ENCODE measurements at places on chromosomes 1 and 21.

DNA sequence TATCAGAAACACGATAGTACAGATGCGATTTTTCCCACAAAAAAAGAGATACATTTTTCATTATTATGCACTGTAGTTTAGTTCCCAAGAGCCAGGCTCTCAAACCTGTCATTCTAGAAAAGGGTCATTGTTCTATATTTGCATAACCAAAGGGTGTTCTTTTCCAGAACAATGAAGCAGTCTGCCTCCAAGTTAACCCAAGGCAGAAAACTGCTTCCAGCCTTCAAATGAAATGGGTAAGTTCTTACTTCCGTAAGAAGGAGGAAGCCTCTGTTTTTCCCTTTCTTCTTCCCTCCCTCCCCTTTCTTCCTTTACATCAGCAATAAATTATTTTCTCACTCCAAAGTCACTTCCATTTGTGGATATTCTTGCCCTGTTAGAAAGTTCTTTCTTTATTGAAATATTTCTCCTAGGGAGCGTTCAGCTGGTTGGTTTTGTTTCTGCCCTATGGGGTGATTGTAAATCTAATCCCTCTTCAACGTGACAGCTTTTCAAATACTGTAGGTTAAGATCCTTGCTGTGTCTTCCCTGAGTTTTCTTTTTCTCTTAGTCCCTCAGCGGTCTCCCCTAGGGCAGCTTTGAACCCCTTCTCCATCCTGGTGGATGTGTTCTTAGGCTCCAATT lies 77.3 kb upstream of the PTGFRN start:
- no peak for DNase-seq

DNA sequence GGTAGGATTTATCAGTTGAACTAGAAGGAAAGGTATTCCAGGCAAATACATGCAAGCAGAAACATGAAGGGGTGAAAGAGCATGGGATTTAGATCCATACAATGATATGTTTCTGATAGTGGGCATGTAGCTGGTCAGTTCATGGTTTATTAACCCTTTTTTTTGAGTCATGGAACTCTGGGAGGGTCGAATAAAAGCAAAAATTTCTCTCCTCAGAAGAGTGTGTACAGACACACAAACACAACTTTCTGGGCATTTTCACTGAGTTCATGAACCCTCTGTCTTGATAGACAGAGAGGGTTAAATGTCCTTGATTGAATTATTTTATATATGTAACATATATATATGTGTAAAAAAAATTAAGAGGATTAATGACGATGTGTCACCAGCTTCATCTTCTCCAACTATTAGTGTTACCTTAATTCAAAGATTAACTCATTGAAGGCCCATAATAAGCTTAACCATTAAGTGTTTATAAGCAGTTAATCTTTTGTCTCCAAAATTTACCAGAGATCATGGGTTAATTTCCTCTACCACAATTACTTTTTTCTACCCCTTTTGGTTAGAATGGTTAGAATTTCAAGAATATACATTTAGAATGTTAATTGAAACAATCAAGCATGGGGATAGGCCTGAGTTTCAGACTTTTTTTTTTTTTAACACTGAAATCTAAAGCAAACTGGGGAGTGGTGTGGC lies 4.6 kb downstream of the JUN start:
- DNase-seq, result no peak

DNA sequence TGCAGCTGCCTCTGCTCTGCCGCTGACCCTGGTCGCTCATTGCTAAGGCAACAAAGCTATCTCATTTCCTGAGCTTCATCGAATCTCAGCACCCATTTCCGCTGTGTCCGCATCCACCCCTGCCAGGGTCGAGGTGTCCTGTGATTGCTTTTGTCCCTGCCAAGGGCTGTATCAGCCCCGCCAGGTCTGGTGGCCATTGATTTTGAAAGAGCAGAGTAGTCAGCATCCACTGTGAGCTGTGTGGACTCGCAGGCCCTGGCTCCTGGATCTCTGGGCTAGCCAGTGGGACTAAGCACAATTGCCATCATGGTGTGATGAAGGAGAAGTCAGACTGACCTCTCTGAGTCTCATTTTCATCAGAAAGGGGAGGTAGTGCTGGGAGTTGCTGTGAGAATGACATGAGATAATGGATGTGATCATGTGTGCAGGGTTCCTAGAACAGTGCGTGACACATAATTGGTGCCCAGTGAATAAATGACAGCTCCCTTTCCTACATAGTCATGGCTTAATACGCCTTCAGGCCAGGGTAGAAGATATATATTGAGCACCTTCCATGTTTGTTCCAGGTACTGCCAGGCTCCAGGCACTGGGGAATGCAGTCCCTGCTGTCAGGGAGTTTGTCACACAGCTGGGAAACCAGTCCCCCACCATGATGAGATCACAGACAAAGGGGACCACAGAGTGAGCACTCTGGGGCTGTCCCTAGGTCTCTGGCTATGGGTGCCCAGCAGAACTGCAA lies 32.1 kb downstream of the NAV1 start:
- no peak for DNase-seq

DNA sequence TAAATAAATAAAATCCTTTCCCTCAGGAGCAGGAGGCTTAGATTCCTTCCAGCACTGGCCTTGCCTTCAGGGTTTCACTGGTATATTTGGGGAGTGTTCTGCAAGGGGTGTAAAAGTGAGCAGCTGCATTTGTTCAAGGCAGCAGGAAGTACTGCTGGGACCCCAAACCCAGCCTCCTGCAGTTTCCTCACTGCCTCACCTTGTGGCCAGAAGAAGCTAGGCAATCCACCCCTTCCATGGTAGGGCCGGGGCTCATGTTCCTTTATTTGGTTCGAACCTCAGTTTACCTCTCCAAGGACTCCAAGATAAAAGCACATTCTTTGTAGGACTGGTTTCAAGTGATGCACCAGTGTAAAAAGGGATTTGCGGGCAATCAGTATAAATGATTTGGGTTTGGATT lies 21.0 kb upstream of the CFAP126 start:
- no peak for DNase-seq

GRCh38 chr1:71053758-71054157 lies 6.1 kb upstream of the PTGER3 start:
- no peak for DNase-seq

GRCh38 chr1:7229696-7230631 lies 444.7 kb downstream of the CAMTA1 start:
- DNase-seq, result peak; percentile 55

GRCh38 chr1:208907790-208908189 lies 663.6 kb upstream of the PLXNA2 start:
- DNase-seq, result no peak

GRCh38 chr1:16208270-16208987 lies 4.0 kb downstream of the ARHGEF19 start:
- no peak for DNase-seq

DNA sequence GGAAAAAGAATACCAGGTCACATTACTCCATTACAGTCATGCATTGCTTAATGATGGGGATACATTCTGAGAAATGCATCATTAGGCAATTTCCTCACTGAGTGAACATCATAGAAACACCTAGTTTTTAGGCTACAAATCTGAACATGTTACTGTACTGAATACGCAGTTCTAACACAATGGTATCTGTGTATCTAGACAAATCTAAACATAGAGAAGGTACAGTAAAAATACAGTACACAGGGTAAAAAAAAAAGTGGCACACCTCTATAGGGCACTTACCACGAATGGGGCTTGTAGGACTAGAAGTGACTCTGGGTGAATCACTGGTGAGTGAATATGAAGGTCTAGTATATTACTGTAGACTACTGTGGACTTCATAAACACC lies 115.7 kb downstream of the AKT3 start:
- DNase-seq, result no peak

DNA sequence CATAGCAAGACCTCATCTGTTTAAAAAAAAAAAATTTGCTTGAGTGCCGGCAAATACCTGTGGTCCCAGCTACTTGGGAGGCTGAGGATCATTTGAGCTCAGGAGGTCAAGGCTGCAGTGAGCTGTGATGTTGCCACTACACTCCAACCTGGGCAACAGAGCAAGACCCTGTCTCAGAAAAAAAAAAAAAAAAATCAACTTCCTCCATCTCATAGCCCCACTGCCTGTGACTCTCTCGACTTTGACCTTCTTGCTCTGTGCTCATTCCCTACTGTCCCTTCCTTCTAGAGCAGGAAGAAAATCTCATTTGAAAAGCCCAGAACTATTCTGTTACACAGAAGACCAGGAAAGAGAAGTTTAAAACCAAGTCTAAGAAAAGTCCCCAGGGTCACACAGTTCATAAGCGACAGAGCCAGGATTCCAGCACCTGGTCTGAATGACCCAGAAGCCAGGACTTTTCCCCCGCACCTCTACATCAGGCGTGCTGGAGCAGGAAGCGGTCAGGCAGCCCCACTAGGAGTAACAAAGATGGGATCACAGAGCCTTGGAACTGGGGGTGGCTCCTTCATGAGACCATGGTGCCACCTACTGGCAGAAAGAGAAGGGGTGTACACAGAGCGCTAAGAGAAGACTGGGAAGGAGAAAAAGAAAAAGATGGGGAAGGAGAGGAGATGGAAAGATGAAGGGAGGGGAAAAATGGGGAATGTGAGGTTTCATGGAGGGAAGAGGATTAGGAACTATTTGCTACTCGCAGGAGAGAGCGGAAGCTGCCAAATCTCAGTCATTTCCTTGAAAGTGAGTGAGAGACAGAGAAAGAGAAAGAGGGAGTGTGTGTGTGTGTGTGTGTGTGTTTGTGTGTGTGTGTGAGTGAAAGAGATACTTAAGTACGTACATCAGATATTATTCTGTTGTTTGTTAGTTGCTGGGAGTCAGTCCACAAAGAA lies 3.1 kb upstream of the P3R3URF start:
- peak; percentile 88 for DNase-seq

- no peak for DNase-seq
Observed at GRCh38 chr21:29943885-29944284, 4.1 kb upstream of the GRIK1 start.

GRCh38 chr1:30809514-30810263 lies 52.1 kb upstream of the LAPTM5 start:
- DNase-seq, result peak; percentile 84

GRCh38 chr21:35743571-35743970 lies 316.8 kb downstream of the SETD4 start:
- no peak for DNase-seq

DNA sequence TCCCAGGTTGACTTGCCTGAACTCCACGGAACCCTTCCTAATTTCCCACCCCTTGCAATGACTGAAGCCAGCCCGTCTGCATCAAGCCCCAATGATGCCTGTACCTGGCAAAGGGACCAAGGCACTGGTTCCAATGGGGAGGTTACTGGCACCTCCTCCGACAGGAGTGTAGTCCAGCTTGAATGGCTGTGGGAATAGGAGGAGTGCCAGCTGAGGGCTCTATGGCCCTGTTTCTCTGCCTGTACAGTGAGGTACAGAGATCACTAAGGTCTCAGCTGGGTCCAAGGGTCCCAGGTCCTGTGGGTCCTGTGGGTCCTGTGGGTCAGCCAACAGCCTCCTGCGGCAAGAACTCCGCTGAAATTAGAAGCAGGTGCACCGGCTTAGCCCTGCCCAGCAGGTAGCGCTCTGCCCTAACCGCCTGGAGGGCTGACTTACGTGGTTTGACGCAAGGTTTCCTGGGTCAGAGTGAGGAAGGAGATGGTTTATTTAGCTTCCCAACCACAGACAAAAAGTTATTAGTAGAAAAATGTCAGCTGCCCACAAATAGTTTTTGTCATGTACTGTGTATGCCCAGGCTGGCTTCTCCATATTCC lies 9.9 kb upstream of the SPRR4 start:
- DNase-seq, result no peak

DNA sequence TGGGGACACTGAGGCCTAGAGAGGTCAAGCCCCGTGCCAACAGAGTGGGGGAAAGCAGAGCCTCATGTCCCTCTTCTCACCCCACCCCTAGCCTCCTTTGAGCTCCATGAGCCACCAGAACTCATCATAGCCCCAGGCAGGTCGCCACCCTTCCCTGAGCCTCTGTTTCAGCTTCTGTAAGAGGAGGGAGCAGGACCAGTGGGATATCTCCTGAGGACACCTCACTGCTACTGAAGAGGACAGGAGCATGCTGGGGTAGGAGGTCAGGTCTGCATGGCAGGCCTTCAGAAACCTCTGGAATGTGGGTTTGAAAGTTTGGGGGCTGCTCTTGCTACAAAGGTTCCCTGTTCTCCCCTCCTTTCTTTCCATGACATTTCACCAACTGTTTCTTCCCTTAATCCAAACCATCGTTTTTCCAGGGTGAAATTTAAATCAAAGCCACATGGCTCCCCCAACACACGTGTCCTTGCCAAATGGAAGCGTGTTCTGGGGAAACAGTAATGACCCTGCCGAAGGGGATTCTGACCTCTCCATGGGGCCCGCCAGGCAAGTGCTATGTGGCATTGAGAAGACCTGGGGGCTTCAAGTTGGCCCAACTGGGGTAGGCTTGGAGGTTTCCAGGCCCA lies 88.1 kb upstream of the RUNX3 start:
- DNase-seq, result no peak

GRCh38 chr1:115182012-115182715 lies 92.9 kb upstream of the TSPAN2 start:
- no peak for DNase-seq

DNA sequence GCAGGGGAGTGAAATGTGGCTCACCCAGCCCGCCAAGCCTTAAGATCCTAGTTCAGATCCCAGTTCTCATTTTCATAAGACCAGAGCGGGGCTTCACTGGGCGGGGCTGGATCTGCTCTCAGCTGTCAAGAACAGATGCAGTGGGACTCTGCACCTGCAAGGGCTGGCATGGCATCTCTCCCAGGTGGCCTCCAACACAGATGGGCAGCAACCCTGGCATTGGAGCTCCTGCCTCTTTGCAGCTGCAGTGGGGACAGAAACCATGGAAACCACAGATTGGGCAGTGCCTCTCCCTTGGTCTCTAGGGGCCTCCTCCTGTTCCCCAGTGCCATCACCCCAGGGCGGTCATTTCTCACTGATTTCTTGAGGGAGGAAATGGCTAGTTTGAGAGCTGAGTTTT lies 267.7 kb downstream of the PRDM2 start:
- DNase-seq, result no peak

DNA sequence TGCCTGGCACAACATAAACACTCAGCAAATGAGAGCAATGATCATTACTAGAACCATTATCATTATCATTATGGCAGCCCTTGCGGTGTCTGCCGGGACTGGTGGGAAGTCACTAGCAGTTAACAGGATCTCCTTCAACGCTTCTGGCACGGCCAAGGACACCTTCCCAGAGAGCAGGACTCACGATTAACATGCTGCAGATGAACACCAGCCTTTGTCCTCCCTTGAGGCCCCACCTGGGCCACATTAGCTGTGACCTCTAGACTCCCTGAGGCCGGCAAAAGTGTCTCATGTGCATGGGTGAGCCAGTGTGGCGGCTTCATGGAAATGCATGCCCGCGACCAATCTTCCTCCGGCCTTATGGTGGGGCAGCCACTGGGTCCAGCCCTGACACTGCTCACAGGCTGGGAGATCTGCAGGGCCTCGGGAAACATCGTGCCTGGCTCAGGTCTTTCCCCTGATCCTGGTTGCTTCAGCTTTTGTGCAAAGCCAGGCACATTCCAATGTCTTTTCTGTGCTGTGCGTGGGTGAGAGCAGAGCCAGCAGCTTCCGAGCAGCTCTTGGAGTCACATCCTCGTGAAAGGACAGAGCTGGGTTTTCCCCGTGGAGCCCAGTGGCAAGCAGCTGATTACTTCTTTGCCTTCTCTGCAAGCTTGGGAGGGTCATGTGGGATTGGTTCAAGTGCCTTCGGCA lies 107.3 kb downstream of the HMGB4 start:
- DNase-seq, result peak; percentile 52

DNA sequence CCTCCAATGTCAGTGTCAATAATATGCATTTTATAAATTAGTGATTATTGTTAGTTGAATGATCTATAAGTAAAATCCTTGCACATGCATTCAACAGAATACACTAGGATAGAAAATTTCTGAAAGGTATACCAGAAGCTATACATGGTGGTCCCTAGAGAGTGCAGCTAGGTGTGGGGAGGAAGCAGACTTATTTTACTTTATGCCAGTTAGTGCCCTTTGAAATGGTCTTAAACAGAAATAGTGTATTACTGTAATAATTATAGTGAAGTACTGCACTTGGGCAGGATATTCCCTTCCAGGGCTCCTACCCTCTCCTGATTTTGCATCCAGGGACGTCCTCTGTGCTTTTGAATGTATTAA lies 23.2 kb upstream of the WDR26 start:
- DNase-seq, result no peak

All from AG08396 (cell line).